ENCODE measurements at places on chromosomes 7 and 10. TPM values are rescaled to one million over a fixed set of nuclear protein-coding genes. Genes with fewer than 3 reads are reported as not detected.

Gene ITIH5
- total RNA-seq: 2.8 TPM

Gene NRAP
- not detected for total RNA-seq

Gene HMX3
- total RNA-seq: not detected

Gene IFIT1B
- not detected for total RNA-seq

Gene GIMAP6
- total RNA-seq: 0.15 TPM

Gene STEAP2
- total RNA-seq: 37.7 TPM

Gene TWIST1
- 118 TPM for total RNA-seq

Gene KLF14
- under 0.01 TPM for total RNA-seq

Gene FAM131B
- total RNA-seq: 3.9 TPM

Gene OPALIN
- not detected for total RNA-seq

Gene NXPH1
- total RNA-seq: not detected

Gene SLIT1
- under 0.01 TPM for total RNA-seq

Gene LGI1
- total RNA-seq: 0.33 TPM

Gene NKX2-3
- not detected for total RNA-seq

Gene PSTK
- 4.5 TPM for total RNA-seq

Gene POMZP3
- total RNA-seq: 2.3 TPM

Gene PNLIPRP2
- total RNA-seq: not detected

Gene TLX1
- not detected for total RNA-seq

Gene EPHB4
- total RNA-seq: 64.2 TPM

Gene GHRHR
- total RNA-seq: not detected

Gene THSD7A
- total RNA-seq: 1.6 TPM

Gene SMO
- total RNA-seq: 3.2 TPM

Gene TRIM50
- not detected for total RNA-seq

Gene HYAL4
- 0.17 TPM for total RNA-seq
